ENCODE measurements at places on chromosomes 2 and 18.

DNA sequence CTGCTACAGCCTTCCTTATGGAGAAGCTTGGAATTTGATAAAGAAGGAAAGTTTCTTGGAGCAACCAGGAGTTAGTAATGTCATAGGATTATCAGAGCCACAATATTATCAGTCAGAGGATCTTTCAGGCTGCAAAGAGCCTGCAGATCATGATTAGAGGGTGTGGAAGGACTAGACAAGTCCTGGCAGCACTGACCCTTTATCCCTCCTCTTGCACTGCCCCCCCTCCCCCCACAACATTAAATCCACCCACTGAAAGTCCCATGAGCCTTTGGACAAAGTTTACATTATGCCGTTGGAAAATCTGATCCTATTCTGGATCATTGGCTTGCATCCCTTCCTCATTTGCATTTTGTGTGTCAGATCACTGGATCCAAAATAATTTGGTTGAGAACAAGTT is 18.7 kb upstream of the IMPA2 start:
- no peak for DNase-seq

DNA sequence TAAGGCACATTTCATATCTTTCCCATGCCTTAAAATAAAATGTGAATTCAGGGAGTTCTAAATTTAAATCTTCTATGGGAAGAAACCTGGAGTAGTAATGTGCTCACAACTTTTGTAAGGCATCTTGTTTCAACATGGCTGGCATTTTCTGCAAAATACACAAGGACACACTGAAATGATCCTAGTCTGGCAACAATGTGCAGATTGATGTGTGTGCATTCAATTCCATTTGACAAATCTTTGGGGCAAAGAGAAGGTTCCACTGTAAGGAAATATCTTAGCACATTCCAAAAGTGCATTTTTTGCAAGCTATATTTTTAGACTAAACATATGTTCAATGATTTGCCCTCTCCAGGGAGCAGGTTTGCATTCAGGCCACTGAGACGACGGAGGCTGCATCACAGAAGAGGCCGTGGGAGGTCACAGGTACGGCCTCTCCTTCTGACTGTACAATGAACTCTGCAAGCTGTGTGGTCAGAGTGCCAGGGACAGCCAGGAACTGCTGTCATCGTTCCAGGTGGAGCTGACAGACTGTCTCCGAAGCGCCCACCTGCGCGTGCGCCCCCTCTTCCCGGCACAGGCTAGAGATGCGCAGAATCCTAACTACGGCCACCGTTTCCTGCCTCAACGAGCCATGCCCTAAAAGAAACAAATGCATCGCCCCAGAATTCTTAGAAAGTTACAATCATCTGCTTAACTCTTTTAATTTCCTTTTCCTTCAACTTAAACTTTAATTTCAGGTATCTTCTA is 149.2 kb upstream of the POU3F3 start:
- DNase-seq, result no peak

DNA sequence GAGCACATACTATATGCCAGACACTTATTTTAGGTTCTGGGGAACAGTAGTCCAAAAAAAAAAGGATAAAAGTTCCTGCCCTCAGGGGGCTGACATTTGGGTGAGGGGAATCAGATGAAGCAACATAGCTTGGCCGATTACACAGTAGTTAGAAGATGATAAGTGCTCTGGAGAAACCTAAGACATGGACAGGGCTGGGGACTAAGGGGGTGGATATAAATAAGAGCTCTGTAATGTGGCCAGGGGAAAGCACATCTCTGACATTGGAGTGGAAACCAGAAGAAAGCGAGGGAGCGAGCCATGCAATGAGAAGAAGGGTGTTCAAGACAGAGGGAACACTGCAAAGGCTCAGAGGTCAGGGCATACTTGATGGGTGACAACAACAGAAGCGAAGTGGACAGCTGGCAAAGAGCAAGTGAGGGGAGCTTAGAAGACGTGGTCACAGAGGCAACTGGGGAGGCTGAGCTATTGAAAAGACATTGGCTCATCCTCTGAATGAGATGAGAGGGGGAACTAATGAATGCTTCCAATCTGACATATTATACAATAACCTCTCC is 11.4 kb downstream of the TMEM182 start:
- no peak for DNase-seq

GRCh38 chr2:237413777-237414661 is at the start of gene COL6A3:
TSS of gene COL6A3 (minus strand) at chr2:237414164. CDS start at chr2:237396817, 17,347 bp downstream.
- no peak for DNase-seq

GRCh38 chr2:74884118-74884762 is 50.3 kb downstream of the HK2 start:
- DNase-seq, result no peak

GRCh38 chr2:163709270-163709669 is 26.5 kb downstream of the FIGN start:
- no peak for DNase-seq
